ENCODE measurements at places on chromosomes 13 and 19. TPM values are rescaled to one million over a fixed set of nuclear protein-coding genes. Genes with fewer than 3 reads are reported as not detected.

The GPR4 gene
- 7.7 TPM for polyA plus RNA-seq

The ZSCAN4 gene
- 0.16 TPM for polyA plus RNA-seq

The ZNF30 gene
- 1.8 TPM for polyA plus RNA-seq

The SHC2 gene
- polyA plus RNA-seq: 21.0 TPM

The CEACAM3 gene
- 0.07 TPM for polyA plus RNA-seq

The LILRA6 gene
- polyA plus RNA-seq: 1.00 TPM

The ZNF135 gene
- 4.2 TPM for polyA plus RNA-seq

The TNFSF13B gene
- 1.4 TPM for polyA plus RNA-seq

The FXYD5 gene
- 31.8 TPM for polyA plus RNA-seq

The FOXA3 gene
- polyA plus RNA-seq: not detected

The CD37 gene
- polyA plus RNA-seq: 2.3 TPM

The FLT1 gene
- polyA plus RNA-seq: 24.9 TPM

The KLK15 gene
- polyA plus RNA-seq: not detected

The ATCAY gene
- polyA plus RNA-seq: 0.05 TPM

The PRX gene
- polyA plus RNA-seq: 5.7 TPM

The RDH8 gene
- not detected for polyA plus RNA-seq

The USHBP1 gene
- 10.1 TPM for polyA plus RNA-seq

The C2CD4C gene
- polyA plus RNA-seq: 0.79 TPM

The TEX29 gene
- polyA plus RNA-seq: 0.25 TPM

The KCNJ14 gene
- 0.16 TPM for polyA plus RNA-seq

The MED16 gene
- 21.3 TPM for polyA plus RNA-seq

The ZNF20 gene
- polyA plus RNA-seq: 1.2 TPM

The ERICH6B gene
- polyA plus RNA-seq: not detected

The KLK12 gene
- not detected for polyA plus RNA-seq

The TJP3 gene
- 0.05 TPM for polyA plus RNA-seq

The ICAM1 gene
- 9.8 TPM for polyA plus RNA-seq

The LILRA1 gene
- 0.20 TPM for polyA plus RNA-seq

The LYL1 gene
- 8.0 TPM for polyA plus RNA-seq

The ZNF175 gene
- 3.3 TPM for polyA plus RNA-seq

The APOC4 gene
- not detected for polyA plus RNA-seq

The KIR2DL1 gene
- 0.11 TPM for polyA plus RNA-seq

The RCBTB2 gene
- polyA plus RNA-seq: 13.9 TPM

The SIGLEC9 gene
- polyA plus RNA-seq: 1.2 TPM

The MBD3L2 gene
- polyA plus RNA-seq: not detected

The BICRA gene
- polyA plus RNA-seq: 9.2 TPM

The WDR83 gene
- polyA plus RNA-seq: 10.0 TPM

The OR7C1 gene
- polyA plus RNA-seq: 0.05 TPM

The CEACAM8 gene
- polyA plus RNA-seq: not detected

The RYR1 gene
- 1.1 TPM for polyA plus RNA-seq

The LRFN3 gene
- polyA plus RNA-seq: 8.4 TPM

The SDHAF1 gene
- polyA plus RNA-seq: 11.2 TPM

The ZNF560 gene
- polyA plus RNA-seq: not detected
